ENCODE measurements at places on chromosomes 13 and 19.

DNA sequence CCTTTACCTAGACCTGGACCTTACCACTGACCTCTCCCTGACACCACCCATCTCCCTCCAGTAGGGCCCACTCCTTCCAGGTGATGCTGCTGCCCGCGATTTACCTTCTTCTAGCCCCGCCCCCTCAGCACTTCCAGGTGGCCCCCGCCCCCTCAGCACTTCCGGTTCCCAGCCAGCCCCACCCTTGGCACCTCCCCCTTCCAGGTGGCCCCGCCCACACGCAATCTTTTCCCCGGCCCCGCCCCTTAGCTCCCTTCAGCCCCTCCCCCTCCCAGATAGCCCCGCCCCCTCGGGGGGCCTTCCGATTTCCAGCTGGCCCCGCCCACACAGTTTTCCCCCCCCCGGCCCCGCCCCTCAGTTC is 586 bp downstream of the LIG1 start:
- peak; percentile 94 for DNase-seq

DNA sequence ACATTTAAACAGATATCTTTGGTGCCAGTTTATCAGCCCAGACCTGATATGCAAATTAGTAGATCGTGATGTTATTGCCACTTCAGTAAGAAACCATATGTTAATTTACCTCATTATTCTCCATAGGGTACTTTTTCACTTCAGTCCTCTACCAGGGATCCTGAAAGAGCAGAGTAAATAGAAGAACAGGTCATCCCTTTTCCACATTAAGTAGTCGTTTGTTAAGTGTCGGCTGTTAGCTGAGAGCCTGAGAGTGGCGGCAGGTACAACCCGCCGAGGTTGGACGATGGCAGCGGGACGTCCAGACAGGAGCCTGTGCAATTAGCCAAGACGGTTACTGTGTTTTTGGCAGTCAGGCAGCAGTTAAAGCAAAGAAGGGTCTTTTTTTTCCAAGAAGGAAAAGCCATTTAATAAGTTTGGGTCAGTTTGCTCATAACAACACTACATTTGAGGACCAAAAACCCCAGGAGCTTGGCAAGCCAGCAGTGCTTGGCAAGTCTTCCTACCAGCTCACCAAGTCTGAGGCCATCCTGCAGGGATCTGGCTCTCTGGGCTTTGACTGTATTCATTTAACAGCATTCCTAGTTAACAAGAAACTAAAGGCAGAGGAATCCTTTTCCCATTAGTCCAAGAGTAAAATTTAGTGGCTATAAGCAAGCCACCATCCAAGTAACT is 231.8 kb downstream of the SHISA2 start:
- DNase-seq: no peak

- DNase-seq: no peak
These were observed 101.3 kb downstream of the ARHGEF7 start for GRCh38 chr13:111216166-111216960.

DNA sequence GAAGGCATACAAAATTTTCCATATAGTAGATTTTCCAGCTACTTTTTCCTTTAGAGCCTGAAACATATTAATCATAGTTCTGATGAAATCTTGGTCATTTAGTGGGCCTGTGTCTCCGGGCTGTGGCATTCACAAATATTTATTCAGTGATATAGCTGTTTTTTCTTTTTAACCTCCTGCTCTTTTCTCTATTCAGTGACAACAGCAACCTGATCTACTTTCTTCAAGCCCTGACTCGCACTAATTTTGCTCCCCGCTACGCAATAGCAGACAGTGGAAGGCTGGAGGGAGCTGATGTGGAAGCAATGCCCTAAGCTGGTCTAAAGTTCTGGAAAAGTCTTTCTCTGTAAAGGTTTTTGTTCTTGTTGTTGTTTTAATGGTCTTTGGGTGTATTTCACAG is 289.7 kb downstream of the SLITRK6 start:
- DNase-seq: no peak

- DNase-seq: no peak
These were observed 34.0 kb downstream of the VAV1 start for GRCh38 chr19:6806488-6806887.

- DNase-seq: no peak
These were observed 15.5 kb downstream of the KLF2 start for GRCh38 chr19:16340092-16340491.

- DNase-seq: no peak
These were observed 204.2 kb downstream of the KLF5 start for GRCh38 chr13:73262862-73263627.

DNA sequence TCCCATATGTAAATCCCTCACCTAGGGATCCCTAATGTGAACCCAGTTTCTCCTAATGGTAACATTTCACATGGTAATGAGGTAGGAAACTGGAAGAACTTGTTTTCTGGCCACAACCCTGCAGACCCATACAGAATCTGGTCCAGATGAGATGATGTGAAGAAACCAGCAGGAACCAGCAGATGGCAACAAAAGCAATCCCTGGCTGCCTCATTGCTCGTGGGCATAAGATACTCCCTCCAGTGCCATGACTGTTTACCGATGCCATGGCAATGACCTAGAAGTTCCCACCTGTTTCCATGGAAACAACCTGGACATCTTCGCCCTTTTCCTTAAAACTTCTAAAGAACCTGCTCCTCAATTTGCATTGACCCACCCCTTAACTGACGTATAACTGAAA is 1.4 kb upstream of the CD209 start:
- DNase-seq: no peak

GRCh38 chr13:50401721-50402465 is 386.6 kb downstream of the KCNRG start:
- DNase-seq: no peak

DNA sequence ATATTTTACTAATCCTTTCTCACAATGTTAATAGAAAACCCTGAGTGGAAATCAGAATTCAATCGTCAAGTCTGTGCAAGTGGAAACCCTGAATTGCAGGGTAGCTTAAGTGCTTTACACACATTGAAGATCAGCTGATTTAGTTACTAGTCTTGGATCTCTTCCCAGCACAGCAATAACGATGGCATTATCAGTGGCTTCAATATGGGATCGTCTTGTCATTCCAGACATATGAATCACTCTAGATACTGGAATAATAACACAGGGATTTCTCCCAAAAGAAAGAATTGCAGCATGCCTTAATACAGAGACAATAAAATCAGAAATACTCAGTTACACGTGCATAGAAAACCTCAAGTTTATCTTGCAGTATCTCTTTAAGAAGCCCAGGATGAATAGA is 12.6 kb upstream of the METTL21C start:
- DNase-seq: no peak

- DNase-seq: no peak
These were observed 3.3 kb downstream of the GNA11 start for GRCh38 chr19:3097442-3097871.

GRCh38 chr19:57686727-57687126 is 5.0 kb downstream of the ZNF551 start:
- DNase-seq: no peak

DNA sequence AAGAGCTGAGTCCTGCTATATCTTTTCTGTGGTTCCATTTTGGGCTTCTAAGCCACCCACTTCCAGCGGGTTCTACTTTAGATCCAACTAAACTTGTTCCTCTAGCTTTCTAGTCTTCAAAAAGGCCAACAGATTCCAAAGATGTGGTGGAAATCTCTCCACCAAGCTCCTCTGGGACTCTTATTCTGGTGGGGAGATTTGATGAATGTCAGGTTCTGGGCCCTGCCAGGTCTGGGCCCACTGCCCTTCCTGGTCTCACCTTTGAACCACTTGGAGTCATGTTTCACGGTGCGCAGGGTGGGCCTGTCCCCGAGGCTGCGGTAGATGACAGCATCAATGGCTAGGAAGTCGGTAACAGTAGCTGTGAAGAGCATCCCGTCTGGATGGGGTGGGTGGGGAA is 4.8 kb downstream of the SEMA6B start:
- DNase-seq: no peak

GRCh38 chr13:113105032-113105920 is at the start of gene F7:
Gene F7 (plus strand): TSS chr13:113105791. CDS start chr13:113105842, 51 bp downstream.
- DNase-seq: no peak

- DNase-seq: no peak
These were observed 1411.2 kb upstream of the MIR17HG start for GRCh38 chr13:89936256-89936655.

DNA sequence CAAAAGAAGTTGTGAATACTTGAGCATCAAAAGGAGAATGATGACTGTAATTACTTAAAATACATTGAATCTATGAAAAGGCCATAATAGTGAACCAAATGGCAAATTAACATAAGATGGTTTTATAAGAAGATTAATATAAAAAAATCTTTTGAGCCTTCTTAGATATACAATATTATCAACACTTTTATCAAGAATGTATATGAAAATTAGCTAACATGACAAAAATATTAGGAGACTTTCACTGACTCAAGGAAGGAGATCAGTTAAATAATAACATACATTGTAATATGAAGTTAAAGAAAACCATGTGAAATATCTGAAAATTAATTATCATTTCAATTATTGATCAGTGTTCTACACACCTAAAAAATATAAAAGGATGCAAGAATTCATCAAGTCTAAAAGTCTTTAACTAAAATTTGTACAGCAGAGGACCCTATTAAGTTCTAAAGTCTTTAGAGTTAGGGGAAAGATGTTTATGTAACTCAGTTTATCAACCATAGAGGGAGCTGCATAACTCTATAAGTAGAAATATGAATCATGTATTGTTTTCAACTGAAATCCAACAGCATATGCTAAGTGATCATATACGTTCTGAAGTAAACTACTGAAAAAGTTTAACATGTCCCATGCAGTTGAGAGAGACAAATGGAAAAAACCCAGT is 756.1 kb upstream of the MIR17HG start:
- DNase-seq: no peak

GRCh38 chr19:50275577-50276368 is 53.4 kb downstream of the KCNC3 start:
- no peak for DNase-seq

DNA sequence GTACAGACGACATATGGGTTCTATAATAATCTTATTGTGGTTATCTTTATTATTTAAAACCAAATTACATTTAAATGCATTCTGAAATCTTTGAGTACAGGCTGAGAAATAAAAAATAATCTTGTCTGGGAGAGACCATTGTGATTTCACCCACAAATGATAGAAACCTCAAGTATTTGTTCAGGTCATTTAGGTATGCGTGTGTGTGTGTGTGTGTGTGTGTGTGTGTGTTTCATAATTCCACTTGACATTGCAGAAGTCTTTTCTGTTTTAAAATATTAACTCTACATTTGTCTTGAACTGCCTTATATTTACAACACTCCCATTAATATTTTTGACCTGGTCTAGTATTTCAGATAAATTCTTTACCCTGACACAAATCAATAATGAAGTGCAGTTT is 126.9 kb downstream of the SPRY2 start:
- DNase-seq: no peak

GRCh38 chr19:47100290-47100689 is 13.3 kb downstream of the ZC3H4 start:
- DNase-seq: no peak

GRCh38 chr13:72463561-72463960 is 263.9 kb downstream of the MZT1 start:
- DNase-seq: no peak

GRCh38 chr13:106534639-106535551 is 567 bp downstream of the EFNB2 start:
- DNase-seq: peak; percentile 88

DNA sequence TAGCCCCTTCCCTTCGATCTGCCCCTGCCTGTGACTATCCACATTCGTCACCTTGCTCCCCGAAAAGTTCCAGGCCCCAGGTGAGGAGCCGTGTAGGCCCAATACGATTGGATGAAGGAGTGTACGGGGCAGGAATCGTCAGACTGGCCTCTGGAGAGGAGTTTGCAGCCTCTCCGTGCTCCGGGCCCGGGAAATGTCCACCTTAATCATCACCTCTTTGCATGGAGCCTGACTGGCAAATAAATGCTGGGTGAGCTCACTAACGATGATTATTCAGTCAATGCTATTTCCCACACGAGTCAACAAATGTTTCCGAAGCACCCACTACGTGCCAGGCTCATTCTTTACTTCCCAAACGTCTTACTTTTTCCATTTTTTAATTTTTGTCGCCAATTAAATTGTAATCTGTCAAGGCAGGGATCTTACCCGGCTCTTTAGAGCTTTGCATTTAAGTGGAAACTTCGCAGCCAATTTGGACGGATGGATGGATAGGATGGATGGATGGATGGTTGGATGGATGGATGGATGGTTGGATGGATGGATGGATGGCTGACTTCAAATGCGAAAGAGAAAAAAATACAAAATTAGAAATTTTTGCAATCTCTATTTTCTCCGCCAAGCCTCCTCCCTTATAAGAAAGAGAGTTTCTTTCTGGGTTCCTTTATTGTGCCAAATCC is 45.8 kb downstream of the TGDS start:
- DNase-seq: no peak

DNA sequence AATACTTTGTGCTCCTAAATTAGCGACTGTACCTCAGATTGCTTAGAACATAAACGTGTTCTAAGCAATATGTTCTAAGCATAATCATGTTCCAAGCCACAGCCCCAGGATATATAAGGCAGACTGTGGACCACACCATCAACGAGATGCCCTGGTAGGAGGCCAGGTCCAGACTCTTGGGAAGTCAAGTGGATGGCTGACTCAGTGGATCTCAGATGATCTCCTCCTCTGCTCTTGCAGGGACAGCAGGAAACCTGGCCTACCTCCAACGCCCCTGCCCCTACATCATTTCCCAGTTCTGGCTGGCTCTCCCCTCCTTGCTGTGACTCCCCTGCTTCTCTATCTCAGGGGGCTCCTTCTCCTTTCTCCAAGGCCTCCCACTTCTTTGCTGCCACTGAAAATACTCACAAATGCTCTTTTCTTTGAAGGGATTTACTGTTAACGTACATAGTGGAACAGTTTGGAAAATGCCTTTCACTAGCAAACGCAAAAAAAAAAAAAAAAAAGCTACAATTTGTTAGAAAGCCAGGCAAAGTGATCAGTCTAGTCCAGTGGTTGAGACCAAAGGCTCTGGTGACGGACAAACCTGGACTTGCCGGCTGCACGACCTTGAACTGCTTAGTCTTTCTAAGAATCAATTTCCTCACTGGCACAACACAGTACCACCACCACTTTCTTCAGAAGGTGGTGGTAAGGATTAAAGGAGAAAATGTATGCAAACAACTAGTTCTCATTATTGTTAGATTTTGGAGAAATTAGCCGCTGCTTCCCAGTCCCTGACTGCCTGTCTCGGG is 3.0 kb downstream of the TMTC4 start:
- DNase-seq: no peak

- no peak for DNase-seq
These were observed 20.8 kb upstream of the ASPDH start for GRCh38 chr19:50534478-50534877.

Measured in lower leg skin (tissue), 4 donors.